ENCODE measurements at places on chromosomes 16 and 17.

DNA sequence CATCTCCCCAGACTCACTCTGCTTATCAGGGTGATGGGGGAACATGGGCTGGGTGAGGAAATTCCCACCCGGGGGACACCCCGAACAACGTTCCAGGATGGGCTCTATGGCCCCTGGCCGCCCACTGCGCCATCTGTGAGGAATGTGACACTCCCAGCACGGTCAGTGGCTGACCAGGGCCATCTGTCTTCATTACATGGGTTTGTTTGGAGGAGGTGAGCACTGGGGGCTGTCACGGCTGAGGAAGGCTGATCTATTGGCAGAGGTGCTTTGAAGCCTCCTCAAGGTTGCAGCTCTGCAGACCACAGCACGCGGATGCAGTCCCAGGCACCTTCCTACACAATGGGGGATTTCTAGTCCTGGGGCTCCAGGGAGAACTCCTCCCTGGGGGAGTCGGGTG, 214.1 kb upstream of the FOXF1 start:
- no peak for DNase-seq

DNA sequence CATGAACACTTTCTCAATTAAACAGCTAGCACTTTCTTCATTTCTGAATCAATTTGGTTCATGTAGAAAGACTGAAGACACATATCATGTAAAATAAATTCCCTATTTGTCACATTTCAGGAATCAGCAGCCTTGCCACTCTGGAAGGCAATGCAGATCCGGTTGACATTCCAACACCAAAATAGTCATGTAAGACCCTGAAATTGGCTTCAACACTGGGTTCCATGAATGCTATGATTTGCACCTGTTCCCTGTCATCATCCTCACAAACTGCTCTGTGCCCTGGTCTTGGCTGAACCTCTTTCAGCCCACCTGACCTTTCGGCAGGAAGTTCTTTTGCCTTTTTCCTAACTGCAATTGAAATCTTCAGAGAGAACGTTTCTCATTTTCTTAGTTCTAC, 156.9 kb downstream of the CDH8 start:
- DNase-seq: no peak

DNA sequence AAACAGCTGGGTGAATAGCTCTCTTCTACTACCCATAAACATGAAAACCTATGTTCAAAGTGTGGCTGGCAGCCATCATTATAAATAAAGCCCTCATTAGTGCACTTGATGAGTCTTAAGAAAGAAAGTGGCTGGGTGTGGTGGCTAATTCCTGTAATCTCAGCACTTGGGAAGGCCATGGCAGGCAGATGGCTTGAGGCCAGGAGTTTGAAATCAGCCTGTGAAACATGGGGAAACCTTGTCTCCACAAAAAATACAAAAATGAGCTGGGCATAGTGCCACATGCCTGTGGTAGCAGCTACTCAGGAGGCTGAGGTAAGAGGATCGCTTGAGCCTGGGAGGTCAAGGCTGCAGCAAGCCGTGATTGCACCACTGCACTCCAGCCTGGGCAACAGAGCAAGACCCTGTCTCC, 28.3 kb upstream of the APPBP2 start:
- DNase-seq: no peak

GRCh38 chr16:86060381-86061317, 161.7 kb downstream of the IRF8 start:
- no peak for DNase-seq

GRCh38 chr17:78329263-78330059, 30.4 kb downstream of the SOCS3 start:
- DNase-seq: no peak

- no peak for DNase-seq
Measured at GRCh38 chr16:57616876-57617275, 11.6 kb upstream of the ADGRG1 start.

DNA sequence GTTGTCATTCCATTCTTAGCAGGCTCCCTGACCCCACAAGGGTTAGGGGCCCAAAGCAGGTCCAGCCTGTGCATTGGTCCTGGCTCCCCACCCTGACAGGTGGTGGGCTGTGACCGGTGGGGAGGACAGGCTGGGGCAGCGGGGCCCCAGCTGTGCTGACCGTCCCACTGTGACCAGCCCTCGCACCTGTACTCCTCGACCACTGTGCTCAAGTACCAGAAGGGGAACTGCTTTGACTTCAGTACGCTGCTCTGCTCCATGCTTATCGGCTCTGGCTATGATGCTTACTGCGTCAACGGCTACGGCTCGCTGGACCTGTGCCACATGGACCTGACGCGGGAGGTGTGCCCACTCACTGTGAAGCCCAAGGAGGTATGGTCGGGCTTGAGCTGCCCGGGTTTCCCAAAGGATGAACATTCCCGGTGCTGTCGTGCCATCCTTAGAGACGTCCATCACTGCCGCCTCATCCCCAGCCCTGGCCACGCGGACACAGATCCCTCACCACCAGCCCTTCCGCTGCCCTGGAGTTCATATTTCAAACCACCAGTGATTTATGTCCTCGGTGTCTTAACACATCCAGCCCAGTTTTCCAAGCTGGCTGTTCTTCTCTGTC, 7.3 kb downstream of the DRC7 start:
- no peak for DNase-seq

GRCh38 chr16:78778101-78779004, 678.9 kb downstream of the WWOX start:
- DNase-seq: no peak

DNA sequence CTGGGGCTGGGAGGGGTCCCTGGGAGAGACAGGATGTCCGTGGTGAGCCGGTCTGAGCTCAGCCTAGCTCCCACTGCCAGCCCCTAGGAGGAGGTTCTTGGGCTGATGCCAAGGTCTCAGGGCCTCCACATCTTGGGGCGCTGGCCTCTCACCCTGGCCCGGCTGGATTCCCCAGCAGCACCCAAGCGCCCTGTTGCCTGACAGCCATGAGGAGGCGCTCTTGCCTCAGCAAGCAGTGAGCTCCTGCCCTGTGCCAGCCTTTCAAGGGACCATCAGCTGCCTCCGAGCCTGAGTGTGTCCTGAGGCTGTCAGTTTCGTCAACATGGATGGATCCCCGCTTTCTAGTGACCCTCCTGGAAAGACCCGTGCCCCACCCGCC, 234.9 kb upstream of the CIBAR2 start:
- DNase-seq: no peak

DNA sequence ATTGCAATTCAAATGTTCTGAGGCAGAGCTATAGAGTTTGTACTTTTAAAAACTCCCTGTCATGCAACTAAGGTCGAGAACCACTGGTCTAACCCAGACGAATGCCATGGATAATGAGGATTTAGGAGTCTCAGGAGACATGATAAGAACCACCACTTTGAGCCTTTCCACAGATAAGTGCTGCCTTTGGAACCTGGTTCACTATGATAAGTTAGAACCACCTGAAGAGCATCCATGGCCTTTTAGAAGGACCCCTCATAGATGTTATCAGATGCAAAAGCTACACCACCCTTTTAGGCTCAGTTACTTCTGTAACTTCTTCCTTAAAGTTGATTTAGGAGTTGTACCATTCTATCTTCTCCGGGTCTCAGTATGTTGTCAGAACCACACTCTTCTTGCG, 350.6 kb upstream of the CCL2 start:
- no peak for DNase-seq

DNA sequence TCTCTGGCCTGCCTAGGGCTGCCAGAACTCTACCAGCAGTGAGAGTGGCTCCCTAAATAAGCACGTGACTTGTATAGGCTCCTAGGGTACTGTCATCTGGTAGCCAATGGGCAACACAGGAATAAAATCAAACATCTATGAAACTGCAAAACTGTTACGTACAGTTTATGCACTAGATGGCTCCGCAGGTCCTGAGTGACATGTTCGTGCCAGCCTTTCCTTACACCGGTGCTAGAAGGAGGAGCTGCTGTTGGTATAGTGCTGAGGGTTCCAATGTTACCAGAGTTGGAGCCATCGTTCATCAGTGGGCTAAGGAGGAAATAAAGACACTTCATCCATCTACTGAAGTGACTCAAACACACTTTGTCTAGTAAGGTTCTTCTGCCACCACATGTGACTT, 63.2 kb upstream of the TRAP1 start:
- DNase-seq: no peak

- DNase-seq: no peak
Measured at GRCh38 chr16:88286301-88286923, 96.3 kb upstream of the ZNF469 start.

DNA sequence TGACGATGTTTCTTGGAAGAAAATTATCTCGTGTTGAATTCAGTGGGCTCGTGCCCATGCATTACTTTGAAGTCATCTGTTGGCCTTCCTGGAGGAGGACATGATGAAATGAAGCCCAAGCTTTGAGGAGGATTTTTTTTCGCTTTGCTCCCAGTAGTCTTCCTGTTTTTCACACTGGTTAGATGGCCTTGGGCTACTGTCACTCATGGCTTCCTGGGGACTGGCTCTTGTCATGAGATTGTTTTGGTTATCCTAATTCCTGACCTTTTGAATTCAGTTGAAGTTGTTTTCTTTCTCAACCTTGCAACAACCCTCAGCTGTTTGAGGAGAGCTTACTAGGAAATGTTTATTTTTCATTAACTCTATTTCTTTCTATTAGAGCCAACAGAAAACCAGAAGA, 430.7 kb downstream of the HS3ST3B1 start:
- DNase-seq: no peak

- DNase-seq: no peak
Measured at GRCh38 chr16:75093598-75094540, 22.7 kb downstream of the LDHD start.

- DNase-seq: no peak
Measured at GRCh38 chr17:30174556-30174955, 57.9 kb downstream of the NSRP1 start.

GRCh38 chr17:28871056-28871579, 16.3 kb downstream of the ERAL1 start:
- DNase-seq: no peak

DNA sequence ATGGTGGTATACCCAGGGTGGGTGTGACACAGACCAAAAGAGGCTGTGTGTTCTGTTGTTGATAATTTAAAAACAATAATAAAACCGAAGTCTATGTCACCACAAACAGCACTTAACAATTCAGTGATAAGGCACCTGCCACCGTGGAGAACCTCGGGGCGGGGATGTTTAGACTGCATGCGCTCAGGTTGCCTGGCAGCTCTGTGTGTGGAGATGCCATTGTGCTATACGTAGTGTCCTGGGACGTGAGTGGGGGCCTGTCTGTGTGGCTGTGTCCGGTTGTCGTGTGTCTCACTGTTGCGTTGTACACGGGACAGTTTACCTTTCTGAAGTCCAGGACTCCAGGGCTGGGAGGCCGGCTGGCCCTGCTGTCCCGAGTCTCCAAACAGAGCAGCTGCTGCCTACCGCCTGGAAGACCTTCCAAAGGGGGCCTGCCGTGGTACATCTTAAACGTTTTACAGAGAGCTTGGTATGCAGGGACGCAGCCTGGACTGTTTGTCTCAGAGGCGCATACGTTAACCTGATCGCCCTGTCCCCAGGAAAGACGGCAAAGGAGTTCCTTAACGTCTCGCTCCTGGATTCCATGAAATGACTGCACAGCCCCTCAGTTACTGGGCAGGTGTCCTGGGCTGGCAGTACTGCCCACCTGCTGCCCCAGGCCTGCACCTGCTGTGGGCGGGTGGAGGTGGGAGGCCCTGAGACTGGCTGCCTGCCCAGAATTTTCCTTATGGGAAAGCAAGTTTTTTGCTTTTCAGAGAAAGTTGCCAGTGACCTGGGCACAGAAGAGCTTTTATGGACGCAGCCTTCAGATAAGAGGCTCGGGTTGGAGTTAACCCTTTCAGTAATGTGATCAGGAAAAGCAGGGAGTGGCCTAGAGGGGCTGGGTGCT, 19.0 kb downstream of the SPIRE2 start:
- no peak for DNase-seq

DNA sequence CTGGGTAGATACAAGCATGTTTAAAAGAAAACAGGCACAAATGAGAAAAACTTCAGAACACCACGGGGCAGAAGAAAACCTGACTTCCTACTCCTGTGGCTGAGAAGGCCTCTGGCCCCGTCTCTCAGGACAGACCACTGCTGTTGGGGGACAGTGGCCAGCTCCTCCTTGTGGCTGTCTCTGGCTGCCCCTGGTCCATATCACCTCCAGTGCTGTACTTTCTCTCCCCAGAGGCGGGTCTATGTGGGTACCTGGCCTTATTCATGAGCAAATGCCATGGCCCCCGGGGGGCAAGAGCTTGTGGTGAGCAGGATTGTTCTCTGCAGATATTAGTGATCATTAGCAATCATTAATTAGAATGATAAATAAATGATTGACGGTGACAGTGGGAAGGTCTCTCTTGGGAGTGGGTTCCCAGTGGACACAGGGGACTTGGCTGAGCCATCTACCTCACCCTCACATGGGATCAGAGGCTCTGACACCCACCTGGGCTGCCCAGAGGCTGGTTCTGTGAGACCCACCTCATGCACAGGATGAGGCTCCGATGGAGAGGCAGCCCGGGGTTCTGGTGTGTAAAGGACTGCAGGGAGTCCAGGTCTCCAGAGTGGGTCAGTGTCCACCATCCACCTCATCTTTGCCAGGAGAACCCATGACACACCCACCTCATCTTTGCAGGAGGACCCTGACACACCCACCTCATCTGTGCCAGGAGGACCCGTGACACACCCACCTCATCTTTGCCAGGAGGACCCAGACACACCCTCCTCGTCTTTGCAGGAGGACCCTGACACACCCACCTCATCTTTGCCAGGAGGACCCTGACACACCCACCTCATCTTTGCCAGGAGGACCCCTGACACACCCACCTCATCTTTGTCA, 30.6 kb upstream of the CBFA2T3 start:
- no peak for DNase-seq

DNA sequence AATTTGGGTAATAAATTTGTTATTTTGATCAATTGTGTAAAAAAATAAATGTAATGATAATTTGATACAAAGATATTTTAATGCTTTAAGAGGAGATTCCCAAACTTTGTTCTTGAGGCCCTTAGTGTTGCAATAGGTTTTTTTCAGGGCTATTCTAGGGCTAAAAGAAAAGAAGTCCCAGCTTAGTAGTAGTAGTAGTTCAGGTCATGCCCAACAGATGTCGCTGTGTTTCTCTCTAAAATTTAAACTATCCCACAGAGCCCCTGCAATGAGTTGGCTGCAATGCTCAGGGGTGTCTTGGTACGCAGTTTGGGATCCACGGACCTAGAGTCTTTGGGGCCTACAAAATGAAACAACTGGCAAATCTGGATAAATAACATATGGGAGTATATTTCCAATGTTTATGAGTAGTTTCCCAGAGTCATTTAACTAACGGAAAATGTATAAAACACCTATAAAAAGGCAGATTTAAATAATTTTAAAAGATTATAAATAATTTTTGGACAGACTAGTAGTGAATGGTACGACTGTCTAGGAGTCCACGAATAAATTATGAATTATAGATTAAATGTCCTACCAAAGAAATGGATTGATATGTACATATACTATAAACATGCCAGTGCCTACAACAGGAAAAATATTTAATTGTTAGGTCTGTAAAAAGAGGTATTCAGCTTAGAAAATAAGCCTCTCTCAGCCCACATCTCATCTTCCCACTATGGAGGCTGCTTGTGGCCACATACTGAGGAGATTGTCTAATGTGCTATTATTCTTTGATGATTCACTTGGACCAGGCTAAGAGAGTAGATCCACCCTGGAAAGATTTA, 228.5 kb upstream of the PMFBP1 start:
- no peak for DNase-seq
